ENCODE measurements at places on chromosomes 12 and 14. TPM values are rescaled to one million over a fixed set of nuclear protein-coding genes. Genes with fewer than 3 reads are reported as not detected.

- peak; percentile 41 for DNase-seq
Measured at GRCh38 chr14:41749429-41749828, 142.8 kb downstream of the LRFN5 start.

DNA sequence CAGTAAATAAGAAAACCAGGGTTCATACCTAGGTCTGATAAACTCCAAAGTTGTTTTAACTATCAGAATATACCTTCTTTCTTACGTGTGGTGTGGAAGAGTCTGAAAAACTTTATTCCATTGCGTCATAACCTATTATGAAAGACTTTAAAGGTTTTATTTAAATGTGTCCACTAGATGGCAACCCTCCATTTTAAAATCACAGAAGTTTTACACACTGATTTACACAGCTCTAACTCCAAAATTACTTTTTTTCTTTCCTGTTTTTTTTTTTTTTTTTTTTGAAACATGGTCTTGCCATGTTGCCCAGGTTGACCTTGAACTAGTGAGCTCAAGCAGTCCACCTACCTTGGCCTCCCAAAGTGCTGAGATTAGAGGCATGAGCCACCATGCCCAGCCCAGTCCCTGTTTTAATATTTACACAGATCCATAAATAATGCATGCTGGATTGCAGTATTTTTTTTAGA lies 17.3 kb upstream of the TMPRSS12 start:
- DNase-seq = peak; percentile 71

- DNase-seq = no peak
Measured at GRCh38 chr14:69676723-69677122, 65.3 kb downstream of the SUSD6 start.

GRCh38 chr12:47236109-47236714 lies 156.5 kb upstream of the AMIGO2 start:
- no peak for DNase-seq

- DNase-seq = peak; percentile 12
Measured at GRCh38 chr14:44863271-44863670, 98.5 kb downstream of the KLHL28 start.

The KLHL33 gene
- polyA plus RNA-seq = 3.1 TPM

Measured in muscle of arm (tissue), 14 donors.